ENCODE measurements at places on chromosomes 4 and X.

DNA sequence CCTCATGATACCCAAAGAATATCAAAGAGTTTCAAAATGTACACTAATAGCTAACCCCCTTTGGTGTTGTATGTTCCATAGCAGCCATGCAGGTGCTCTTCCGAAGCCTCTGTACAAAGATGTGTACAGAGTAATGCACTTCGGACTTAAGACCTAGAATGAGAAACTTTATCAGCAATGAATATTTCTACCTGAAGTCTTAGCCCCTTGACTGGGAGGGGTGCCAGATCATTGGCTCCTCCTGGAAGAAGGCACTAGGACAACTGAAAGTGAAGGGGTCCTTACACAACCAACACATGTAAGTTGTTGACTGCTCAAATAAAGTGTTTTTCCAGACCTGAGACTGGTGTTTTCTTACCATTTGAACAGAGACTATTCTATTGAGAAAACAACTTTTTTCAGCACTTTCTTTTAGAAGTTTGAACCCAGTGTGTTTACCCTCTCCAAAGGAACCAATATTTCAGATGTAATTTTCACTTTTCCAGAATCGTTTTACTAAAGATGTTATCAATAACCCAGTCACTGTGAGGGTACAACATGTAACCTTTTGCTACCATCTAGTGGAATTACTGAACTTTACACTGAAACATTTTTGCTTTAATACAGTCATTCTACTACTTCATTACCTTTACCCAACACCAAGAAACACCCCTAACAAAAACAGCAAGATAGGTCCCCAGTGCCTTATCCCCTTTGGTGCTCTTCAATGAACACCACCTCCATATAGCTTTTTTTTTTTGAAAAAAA, 33.3 kb upstream of the PRDX4 start:
- no peak for DNase-seq

DNA sequence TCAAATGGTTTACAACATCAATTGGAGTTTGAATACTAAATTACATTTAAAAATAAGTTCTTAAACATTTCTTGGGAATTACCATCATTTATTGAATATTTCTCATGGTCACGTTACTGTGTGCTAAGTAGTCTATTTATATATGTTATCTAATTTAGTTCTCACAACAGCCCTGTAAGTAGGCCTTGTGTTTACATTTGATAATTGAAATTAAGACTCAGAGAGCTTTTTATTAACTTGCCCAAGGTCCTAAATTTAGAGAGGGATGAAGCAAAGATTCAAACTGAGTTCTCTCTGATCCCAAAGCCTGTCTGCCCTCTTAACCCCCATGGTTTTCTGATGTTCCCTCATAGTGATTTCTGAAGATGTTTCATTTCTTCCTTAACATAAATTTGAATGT, 103.7 kb downstream of the CEP135 start:
- DNase-seq = no peak

DNA sequence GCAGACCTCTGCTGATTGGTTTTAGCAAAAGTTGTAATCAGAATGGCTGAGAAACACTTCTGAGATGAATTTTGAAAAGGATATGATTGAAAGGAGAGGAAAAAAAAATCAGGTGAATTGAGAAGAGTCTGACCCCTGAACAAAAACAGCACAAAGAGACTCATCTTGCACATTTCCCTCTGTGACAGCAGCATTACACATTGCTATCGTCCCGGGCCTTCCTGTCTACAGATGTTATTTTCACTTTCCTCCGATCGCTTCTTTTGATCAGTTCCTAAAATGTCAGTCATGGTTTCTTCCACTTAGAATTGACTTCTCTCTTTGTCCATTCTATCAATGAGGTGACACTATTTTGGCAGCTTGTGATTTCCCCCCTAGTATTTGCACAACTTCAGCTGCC, 262.6 kb downstream of the GPC3 start:
- no peak for DNase-seq

- no peak for DNase-seq
Measured at GRCh38 chrX:56766554-56767347, 37.7 kb downstream of the NBDY start.

DNA sequence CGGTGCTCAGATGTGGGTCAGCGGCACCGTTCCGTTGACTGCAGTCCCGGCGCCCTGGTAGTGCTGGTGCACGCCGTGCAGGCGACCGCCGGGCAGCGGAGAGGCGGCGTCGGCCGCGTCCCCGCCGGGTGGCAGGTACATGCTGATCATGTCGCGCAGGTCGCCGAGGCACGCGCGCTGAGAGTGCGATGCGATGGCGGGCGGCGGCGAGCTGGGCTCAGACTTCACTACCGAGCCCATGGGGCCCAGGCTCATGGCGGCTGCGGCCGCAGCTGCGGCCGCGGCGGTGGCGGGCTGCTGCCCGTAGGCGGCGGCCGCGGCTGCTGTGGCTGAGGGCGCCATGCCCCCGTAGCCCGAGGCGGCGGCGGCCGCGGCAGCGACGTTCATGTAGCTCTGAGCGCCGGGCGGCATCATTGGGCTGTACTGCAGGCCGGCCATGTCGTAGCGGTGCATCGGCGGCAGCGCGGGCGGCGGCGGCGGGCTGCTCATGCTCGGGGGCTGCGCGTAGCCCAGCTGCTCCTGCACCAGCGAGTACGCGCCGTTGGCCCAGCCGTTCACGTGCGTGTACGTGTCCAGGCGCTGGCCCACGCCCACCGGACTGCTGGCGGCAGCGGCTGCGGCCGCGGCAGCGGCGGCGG, 1.0 kb downstream of the SOX3 start:
- DNase-seq = peak; percentile 33

- no peak for DNase-seq
Measured at GRCh38 chrX:86805241-86805640, 657.0 kb downstream of the DACH2 start.
